PC-9 (cell line): ENCODE measurements at places on chromosomes 3 and 15. TPM values are rescaled to one million over a fixed set of nuclear protein-coding genes. Genes with fewer than 3 reads are reported as not detected.

Gene KATNBL1
- total RNA-seq, result 40.4 and 40.7 TPM in 2 replicates

Gene MCTP2
- 4.1 and 5.7 TPM in 2 replicates for total RNA-seq

Gene FOXP1
- 31.7 and 33.3 TPM in 2 replicates for total RNA-seq

Gene LINGO1
- not detected in 2 replicates for total RNA-seq

Gene TLNRD1
- 14.9 and 18.2 TPM in 2 replicates for total RNA-seq

Gene SYNPR
- total RNA-seq, result not detected in 2 replicates

Gene FEZF2
- not detected in 2 replicates for total RNA-seq

Gene MRAS
- total RNA-seq, result 2.4 TPM in 2 replicates

Gene RNU5B-1
- not detected in 2 replicates for total RNA-seq

Gene TOPBP1
- total RNA-seq, result 42.2 and 52.2 TPM in 2 replicates

Gene C3orf70
- not detected in 2 replicates for total RNA-seq

Gene ZDHHC19
- total RNA-seq, result not detected in 2 replicates

DNA sequence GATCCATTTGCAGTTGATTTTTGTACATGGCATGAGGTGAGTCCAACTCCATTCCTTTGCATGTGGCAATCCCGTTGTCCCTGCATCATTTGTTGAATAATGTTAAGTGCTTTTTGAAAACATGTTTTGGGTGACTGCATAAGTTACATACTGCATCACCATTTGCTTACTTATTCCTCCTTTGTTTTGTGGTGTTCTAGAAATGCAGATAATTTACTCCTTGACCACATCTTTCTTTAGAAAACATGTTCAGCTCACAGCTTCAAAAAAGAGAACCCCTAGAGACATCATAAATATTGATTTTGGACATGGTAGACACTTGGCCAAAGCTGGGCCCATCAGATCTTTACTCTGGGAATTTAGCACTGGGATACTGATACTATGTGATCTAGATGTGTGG lies 135.3 kb upstream of the DAZL start:
- no peak overlapping the region for H3K4me3 ChIP-seq
- no peak overlapping the region for H3K27ac ChIP-seq
- H3K27me3 ChIP-seq, result no peaks in the 10 kb centered on the region
- DNase-seq, result no peak
- H3K4me1 ChIP-seq, result no peaks in the 10 kb centered on the region

DNA sequence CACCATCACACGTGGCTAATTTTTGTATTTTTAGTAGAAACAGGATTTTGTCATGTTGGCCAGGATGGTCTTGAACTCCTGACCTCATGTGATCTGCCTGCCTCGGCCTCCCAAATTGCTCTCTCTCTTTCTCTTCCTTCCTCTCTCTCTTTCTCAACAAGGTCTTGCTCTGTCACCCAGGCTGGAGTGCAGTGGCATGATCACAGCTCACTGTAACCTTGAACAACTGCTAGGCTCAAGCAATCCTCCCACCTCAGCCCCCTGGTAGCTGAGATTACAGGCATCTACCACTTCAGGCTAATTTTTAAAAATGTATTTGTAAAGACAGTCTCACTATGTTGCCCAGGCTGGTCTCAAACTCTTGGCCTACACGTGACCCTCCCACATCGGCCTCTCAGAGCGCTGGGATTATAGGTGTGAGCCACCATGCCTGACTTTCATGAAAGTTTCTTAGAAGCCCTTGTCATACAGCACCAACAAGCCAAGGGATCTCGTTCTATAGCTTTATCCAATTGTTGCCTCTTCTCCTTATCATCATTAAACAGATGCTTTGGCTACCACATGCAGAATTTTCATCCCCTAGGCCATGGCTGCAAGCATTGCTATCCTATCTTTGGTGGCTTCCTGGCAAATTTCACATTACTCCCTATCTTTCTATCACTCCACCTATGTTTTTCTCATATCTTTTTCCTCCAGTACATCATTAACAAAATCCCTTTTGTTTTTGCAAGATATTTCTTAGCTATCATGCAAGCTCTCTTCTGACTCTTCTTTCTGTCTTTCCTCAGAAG lies 5.7 kb downstream of the CCDC32 start:
- H3K27me3 ChIP-seq, result no peaks in the 10 kb centered on the region
- 0 out of 2 replicates have a peak, but pooled peaks cover 4% of the 10 kb centered on the region for H3K4me1 ChIP-seq

- DNase-seq, result no peak
- H3K27me3 ChIP-seq, result no peaks in the 10 kb centered on the region
- H3K4me3 ChIP-seq, result no peak overlapping the region
- H3K27ac ChIP-seq, result no peak overlapping the region
- no peaks in the 10 kb centered on the region for H3K4me1 ChIP-seq
- H3K36me3 ChIP-seq, result no peaks in the 10 kb centered on the region
These were observed 108.8 kb upstream of the PTPRG start for GRCh38 chr3:61452535-61453090.

- no peaks in the 10 kb centered on the region for H3K4me1 ChIP-seq
- H3K36me3 ChIP-seq, result no peaks in the 10 kb centered on the region
- DNase-seq, result no peak
- no peak overlapping the region for H3K4me3 ChIP-seq
- no peak overlapping the region for H3K27ac ChIP-seq
These were observed 72.7 kb downstream of the MYRIP start for GRCh38 chr3:39882111-39882510.

DNA sequence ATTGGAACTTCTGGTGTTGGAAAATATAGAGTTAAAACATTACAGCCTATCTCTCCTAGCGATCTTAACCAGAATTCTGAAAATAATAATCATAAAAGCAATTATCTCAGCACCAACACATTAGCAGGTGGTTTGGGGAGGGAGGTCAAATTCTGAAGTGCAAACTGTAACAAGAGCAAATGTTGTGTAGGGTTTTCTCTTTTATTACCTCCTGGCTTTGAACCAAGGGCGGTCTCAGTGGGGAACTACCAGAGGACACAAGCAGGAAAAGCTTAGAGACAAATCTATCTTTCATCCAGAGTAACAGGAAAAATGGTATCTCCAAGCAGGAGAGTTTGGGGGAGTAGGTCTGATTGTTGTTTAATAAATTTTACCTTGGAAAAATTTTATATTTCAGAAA lies 5.5 kb upstream of the ARRDC4 start:
- H3K27ac ChIP-seq, result no peak overlapping the region
- no peak overlapping the region for H3K4me3 ChIP-seq
- H3K36me3 ChIP-seq, result no peaks in the 10 kb centered on the region
- DNase-seq, result no peak
- H3K27me3 ChIP-seq, result peaks cover 7% of the 10 kb centered on the region; the same call in 1 of the 2 replicates

DNA sequence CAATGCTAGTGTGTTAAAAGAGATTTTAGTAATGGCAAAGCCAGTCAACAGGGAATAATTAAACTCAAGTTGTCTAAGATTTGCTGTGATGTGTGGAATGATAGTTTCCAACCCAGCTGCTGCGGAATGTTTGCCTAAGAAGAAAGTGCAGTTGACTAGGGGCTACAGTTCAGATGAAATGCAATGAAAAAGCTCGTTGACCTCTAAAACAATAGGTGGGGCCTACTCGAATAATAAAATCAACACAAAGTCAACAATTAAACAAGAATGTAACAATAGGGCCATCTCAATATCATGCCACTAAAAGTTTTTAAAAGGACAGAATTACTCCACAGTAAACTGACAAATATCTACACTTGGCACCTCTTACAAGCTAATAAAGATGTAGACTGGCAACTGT lies 484.2 kb downstream of the MECOM start:
- H3K4me3 ChIP-seq, result no peak overlapping the region
- H3K4me1 ChIP-seq, result peaks cover 5% of the 10 kb centered on the region; the same call in 1 of the 2 replicates
- H3K36me3 ChIP-seq, result no peaks in the 10 kb centered on the region
- no peaks in the 10 kb centered on the region for H3K27me3 ChIP-seq
